ENCODE measurements at places on chromosomes 16 and 17. TPM values are rescaled to one million over a fixed set of nuclear protein-coding genes. Genes with fewer than 3 reads are reported as not detected.

GRCh38 chr17:22703204-22703603 is 1010.9 kb downstream of the KCNJ18 start:
- no peaks in the 10 kb centered on the region for H3K4me1 ChIP-seq
- no peak overlapping the region for H3K4me3 ChIP-seq
- no peaks in the 10 kb centered on the region for H3K27me3 ChIP-seq
- DNase-seq, result peak; percentile 50
- H3K36me3 ChIP-seq, result no peaks in the 10 kb centered on the region

DNA sequence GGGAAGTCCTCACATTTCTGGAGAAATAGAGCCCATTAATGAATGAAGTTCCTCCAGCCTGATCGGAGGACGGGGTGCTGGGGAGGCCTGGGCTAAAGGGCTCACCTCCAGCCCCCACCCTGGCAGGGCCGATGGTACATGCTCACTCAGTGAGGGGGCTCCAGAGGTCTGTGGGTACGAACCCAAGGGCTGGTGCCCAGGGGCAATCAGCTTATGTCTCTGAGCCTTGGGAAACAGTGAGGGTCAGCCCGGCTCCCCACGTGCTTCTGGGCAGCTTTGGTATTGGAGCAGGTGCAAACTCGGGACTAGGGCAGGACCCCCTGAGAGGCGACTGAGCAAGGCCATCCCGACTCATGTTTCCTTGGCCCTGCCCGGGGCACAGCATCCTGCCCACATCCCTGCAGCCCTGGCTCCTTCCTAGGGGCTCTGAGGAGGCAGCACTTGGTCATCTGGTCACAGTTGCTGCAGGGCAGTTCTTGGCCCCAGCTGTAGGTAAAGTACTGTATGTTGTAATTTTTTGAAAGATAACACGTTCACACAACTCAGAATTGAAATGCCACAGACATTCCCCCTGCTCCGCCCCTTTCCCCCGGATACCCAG is 969 bp upstream of the CETP start:
- DNase-seq, result no peak
- no peak overlapping the region for H3K4me3 ChIP-seq
- H3K27me3 ChIP-seq, result no peaks in the 10 kb centered on the region
- peaks cover 23% of the 10 kb centered on the region for H3K4me1 ChIP-seq
- no peaks in the 10 kb centered on the region for H3K36me3 ChIP-seq

DNA sequence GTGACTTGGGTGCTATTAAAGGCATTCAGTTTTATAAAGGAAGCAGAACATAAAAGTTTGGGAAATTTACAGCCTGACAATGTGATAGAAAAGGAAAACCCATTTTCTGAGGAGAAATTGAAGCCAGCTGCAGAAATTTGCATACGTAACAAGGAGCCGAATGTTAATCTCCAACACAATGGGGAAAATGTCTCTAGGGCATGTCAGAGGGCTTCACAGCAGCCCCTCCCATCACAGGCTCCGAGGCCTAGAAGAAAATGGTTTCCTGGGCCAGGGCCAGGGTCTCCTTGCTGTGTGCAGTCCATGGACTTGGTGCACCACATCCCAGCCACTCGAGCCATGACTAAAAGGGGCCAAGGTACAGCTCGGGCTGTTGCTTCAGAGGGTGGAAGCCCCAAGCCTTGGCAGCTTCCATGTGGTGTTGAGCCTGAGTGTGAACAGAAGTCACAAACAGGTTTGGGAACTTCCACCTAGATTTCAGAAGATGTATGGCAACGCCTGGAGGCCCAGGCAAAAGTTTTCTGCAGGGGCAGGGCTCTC is 23.9 kb upstream of the TOM1L1 start:
- no peak for DNase-seq
- no peaks in the 10 kb centered on the region for H3K36me3 ChIP-seq
- no peak overlapping the region for H3K4me3 ChIP-seq
- H3K4me1 ChIP-seq, result no peaks in the 10 kb centered on the region
- H3K27me3 ChIP-seq, result no peaks in the 10 kb centered on the region
- H3K27ac ChIP-seq, result no peak overlapping the region

DNA sequence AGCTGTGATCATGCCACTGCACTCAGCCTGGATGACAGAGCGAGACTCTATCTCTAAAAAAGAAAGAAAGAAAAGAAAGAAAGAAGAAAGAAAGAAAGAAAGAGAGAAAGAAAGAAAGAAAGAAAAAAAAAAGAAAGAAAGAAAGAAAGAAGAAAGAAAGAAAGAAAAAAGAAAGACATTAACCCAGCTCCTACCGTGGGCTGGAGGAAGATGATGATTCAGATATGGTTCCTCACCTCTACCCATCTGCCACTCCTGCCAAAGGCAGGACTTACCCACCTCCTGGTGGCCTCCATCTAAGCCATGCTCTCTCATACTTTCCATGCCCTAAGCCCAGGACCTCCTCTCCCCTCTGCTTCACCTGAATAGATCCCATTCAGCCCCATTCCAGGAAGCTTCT is 93.3 kb upstream of the LHX1 start:
- DNase-seq, result no peak
- H3K4me1 ChIP-seq, result no peaks in the 10 kb centered on the region
- H3K4me3 ChIP-seq, result no peak overlapping the region
- no peaks in the 10 kb centered on the region for H3K36me3 ChIP-seq
- H3K27ac ChIP-seq, result no peak overlapping the region

The SHISA6 gene
- total RNA-seq, result 1.1 TPM

- H3K4me3 ChIP-seq, result no peak overlapping the region
- H3K4me1 ChIP-seq, result no peaks in the 10 kb centered on the region
- no peaks in the 10 kb centered on the region for H3K36me3 ChIP-seq
Measured at GRCh38 chr16:71537643-71538042, 11.4 kb downstream of the CHST4 start.

The TEX14 gene
- total RNA-seq, result 0.06 TPM

The PGAP3 gene
- total RNA-seq, result 7.6 TPM

- no peaks in the 10 kb centered on the region for H3K4me1 ChIP-seq
- H3K27me3 ChIP-seq, result no peaks in the 10 kb centered on the region
- H3K36me3 ChIP-seq, result no peaks in the 10 kb centered on the region
Measured at GRCh38 chr17:8946476-8946875, 19.0 kb downstream of the PIK3R5 start.

The SOX8 gene
- total RNA-seq, result 4.1 TPM

The CEP295NL gene
- 1.2 TPM for total RNA-seq

DNA sequence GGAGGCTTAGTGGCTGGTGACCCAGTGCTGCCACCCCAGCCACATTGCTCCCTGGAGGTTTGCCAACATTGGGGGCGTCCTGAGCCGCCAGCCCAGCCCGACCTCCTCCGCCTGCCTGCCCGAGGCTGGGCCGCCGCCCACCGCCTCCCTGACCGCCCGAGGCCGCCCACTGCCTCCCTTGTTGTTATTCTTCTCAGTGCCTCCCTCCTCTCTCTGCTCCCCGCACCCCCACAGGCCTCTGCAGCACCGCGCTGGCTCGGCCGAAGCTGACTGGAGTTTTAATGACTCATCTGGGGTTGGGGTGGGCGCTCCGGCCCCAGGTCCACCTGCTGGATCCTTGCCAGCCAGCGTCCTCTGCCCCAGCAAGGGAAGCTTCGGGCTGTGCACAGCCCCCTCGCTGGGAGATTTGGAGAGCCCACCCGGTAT is 102.5 kb downstream of the RBFOX3 start:
- DNase-seq, result no peak
- no peak overlapping the region for H3K4me3 ChIP-seq
- no peaks in the 10 kb centered on the region for H3K36me3 ChIP-seq
- peaks cover 41% of the 10 kb centered on the region for H3K27me3 ChIP-seq

The DNAH3 gene
- under 0.01 TPM for total RNA-seq

GRCh38 chr16:57242650-57243049 is 2.4 kb upstream of the ARL2BP start:
- H3K4me3 ChIP-seq, result no peak overlapping the region
- H3K4me1 ChIP-seq, result peaks cover 13% of the 10 kb centered on the region
- DNase-seq, result no peak
- H3K27ac ChIP-seq, result no peak overlapping the region
- H3K36me3 ChIP-seq, result peaks cover 12% of the 10 kb centered on the region
- H3K27me3 ChIP-seq, result no peaks in the 10 kb centered on the region

DNA sequence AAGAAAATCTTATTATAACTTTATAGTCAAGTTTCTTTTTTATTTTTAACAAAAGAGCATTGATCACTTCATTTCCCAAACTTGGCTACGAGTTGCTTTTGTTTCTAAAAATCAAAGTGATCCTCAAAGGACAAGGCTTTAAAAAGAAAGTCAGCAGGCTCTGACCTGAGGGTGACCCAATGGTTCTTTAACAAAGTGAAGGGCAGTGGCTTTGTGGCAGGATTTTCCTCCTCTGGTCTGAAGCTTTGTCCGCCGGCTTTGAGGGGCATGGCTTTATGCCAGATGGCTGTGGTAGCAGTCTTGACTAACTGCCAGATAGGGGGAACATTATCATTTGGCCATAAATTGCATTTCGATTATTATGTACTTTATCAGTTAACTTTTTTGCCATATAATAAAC is 28.5 kb downstream of the IQCK start:
- H3K36me3 ChIP-seq, result no peaks in the 10 kb centered on the region
- peaks cover 19% of the 10 kb centered on the region for H3K4me1 ChIP-seq
- no peak overlapping the region for H3K4me3 ChIP-seq
- H3K27ac ChIP-seq, result no peak overlapping the region
- DNase-seq, result no peak

The NR1D1 gene
- total RNA-seq, result 14.4 TPM

DNA sequence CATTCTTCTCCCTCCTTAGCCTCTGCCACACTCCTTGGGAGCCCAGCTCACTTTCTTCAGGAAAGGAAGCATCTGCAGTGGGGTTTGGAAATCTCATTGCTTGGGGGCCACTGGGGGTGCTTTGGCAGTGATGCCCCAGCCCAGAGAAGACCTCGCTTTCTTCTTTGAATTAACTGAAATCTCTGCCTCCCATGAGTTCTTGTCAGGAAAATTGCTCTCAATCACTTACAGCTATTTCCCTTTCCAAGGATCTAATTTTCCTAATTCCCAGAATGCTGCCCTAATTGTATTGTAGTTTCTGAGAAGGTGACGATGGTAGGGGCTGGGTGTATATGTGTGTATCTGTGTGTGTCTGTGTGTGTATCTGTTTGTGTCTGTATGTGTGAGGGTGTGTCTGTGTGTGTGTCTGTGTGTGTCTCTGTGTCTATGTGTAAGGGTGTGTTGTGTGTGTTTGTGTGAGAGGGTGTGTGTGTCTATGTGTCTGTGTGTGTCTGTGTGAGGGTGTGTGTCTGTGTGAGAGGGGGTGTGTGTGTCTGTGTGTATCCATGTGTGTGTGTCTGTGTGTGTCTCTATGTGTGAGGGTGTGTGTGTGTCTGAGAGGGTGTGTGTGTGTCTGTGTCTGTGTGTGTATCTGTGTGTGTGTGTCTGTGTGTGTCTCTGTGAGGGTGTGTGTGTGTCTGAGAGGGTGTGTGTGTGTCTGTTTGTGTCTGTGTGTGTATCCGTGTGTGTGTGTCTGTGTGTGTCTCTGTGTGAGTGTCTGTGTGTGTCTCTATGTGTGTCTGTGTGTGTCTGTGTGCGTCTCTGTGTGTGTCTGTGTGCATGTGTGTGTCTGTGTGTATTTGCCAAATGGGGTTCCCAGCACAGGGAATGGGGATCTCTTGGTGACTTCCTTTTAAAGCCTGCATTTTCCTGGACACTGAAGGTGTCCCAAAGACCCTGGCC is 83.5 kb upstream of the DNAJA2 start:
- H3K36me3 ChIP-seq, result no peaks in the 10 kb centered on the region
- H3K4me3 ChIP-seq, result no peak overlapping the region
- peaks cover 18% of the 10 kb centered on the region for H3K27me3 ChIP-seq

GRCh38 chr16:1098266-1098991 is 2.4 kb upstream of the C1QTNF8 start:
- H3K4me1 ChIP-seq, result peaks cover 7% of the 10 kb centered on the region
- no peak overlapping the region for H3K27ac ChIP-seq
- peaks cover 4% of the 10 kb centered on the region for H3K27me3 ChIP-seq
- no peak overlapping the region for H3K4me3 ChIP-seq
- H3K36me3 ChIP-seq, result no peaks in the 10 kb centered on the region
- no peak for DNase-seq

The WNT9B gene
- total RNA-seq, result 0.66 TPM

DNA sequence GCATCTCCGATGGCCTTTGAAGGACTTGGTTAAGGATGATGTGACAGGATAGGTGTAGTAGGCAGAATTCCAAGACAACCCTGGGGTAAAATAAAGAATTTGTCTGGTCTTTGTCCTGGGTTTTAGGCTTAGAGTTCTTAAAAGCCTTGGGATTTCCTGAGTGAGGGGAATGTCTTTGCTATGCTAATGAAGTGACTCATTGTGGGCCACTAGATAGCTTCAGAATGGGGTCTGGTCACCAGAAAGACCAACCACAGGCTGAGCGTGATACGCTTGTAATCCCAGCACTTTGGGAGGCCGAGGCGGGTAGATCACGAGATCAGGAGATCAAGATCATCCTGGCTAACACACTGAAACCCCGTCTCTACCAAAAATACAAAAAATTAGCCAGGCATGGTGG is 182.8 kb upstream of the TOX3 start:
- H3K27ac ChIP-seq, result no peak overlapping the region
- no peaks in the 10 kb centered on the region for H3K36me3 ChIP-seq
- H3K4me3 ChIP-seq, result no peak overlapping the region
- DNase-seq, result no peak

The PIK3R6 gene
- total RNA-seq, result 3.3 TPM

The FDXR gene
- total RNA-seq, result 5.4 TPM
